ENCODE measurements at places on chromosomes 16 and 17. TPM values are rescaled to one million over a fixed set of nuclear protein-coding genes. Genes with fewer than 3 reads are reported as not detected.

Gene GNG13
- not detected for total RNA-seq

GRCh38 chr17:15479703-15480102 lies 12.3 kb upstream of the CDRT4 start:
- no peak for DNase-seq

DNA sequence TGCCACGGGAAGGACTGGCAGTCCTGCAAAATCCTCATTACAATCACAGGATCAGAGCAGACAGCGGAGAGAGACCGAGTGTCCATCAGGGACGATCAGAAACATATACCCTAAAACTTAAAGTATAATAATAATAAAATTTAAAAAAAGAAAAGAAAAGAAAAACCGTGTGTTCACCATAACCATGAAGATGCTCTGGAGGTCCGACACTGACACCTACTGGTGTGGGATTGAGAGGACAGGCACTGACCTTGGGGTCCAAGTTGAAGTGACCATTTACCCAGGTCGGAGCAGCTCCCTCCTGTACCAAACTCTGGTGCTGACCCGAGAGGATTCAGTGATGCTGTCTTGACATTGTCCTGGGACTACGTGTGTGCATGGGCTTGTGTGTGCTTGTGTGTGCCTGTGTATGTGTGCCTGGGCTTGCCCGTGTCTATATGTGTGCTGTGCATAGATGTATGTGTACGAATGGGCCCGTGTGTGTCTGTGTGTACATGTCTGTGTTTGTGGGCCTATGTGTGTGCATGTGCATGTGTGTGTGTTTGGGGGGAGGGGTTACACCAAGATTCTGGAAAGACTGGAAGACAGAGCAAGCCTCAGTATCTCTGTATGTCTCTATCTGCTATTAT lies 10.0 kb upstream of the CD300LD start:
- DNase-seq = peak; percentile 28

DNA sequence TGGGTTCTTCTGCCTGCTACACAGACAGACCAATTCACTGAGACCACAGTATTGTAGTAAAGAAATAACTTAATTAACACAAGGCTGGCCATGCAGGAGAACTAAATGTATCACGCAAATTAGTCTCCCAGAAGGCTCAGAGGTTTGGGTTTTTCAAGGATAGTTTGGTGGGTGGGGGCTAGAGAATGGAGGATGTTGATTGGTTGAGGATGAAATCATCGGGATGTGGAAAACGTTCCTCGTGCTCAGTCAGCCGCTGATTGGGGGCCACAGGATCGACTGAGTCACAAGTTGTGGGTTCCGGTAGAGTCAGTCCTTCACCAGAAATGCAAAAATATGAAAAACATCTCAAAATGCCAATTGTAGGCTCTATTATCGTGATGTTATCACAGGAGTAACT lies 18.7 kb downstream of the RHOT1 start:
- DNase-seq = no peak

Gene SUMO2
- total RNA-seq = 159 TPM

Gene ADCY9
- 17.1 TPM for total RNA-seq

DNA sequence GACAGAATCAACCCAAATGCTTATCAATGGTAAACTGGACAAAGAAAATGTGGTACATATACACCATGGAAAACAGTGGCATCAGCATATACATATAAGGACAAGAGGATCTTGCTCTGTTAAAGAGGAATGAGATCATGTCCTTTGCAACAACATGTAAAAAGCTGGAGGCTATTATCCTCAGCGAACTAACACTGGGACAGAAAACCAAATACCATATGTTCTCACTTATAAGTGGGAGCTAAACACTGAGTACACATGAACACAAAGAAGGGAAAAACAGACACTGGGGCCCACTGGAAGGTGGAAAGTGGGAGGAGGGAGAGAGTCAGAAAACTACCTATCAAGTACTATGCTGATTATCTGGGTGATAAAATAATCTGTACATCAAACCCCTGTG lies 447.3 kb upstream of the MAF start:
- DNase-seq = no peak

DNA sequence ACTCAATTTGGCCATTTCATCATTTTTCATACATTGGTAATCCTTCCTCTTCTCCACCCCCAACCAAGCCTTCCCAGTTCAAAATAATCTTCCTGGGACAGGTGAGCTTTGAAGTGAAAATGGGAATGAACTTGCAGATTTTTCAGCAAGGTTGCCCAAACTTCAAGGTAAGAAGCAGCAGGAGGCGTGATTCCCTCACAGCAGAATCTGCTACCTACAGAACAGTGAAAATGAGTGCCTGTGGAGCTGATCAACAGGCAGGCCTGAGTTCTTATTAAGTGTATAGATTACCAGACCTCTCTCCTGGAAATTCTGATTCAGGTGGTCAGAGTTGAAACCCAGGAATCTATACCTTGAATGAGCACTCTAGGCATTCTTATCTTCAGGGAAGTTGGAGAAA lies 356.6 kb downstream of the RBFOX1 start:
- no peak for DNase-seq

- DNase-seq = no peak
These were observed 31.6 kb downstream of the PHKB start for GRCh38 chr16:47492428-47493377.

DNA sequence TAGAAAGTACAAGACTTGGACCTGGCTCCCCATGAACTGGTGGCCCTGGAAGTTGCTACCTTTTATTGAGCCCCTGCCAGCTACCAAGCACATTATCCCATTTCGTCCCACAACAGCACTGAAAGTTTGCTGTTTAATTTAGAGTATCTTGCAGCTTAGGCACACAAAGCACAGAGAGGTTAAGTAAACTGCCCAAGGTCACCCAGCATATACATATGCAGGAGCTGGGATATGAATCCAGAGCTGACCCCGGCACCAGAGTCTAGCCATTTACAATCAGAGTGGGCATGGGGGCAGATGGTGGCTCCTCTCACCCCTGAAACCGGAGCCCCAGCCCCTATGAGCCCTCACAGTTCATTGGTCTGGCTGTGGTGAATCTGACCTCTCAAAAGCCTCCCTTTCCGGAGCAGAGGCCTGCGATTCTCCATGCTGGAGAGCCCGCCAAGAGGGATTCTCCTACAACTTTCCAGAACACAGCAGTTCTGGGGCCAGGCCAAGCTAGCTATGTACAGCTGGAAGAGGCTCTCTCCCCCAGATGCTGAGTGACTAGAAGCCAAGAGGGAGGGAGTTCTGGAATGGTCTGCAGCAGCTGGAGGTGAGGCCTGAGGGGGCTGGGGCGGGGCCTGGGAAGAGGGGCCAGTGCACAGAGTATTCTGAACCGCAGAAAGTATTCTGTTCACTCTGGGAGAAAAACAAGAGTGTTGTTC lies 58.3 kb downstream of the SREBF1 start:
- DNase-seq = no peak

DNA sequence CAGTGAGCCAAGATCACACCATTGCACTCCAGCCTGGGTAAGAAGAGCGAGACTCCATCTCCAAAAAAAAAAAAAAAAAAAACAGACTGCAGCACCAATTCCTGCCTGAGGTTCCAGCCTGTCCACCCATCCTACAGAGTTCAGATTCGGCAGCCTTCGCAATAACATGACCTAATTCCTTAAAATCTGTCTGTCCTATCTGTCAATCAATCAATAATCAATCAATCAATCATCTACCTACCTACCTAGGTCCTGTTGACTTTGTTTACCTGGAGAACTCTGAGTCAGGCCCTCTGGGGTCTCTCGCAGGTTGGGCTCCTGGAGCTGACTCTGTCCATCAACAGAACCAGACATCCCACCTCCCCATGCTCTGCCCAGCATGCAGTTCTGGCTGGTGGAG lies 236.7 kb downstream of the ENGASE start:
- no peak for DNase-seq
